ENCODE measurements at places on chromosomes 12 and 14.
A peak's percentile ranks its signal among the peaks of the same experiment; 100 is the strongest.

DNA sequence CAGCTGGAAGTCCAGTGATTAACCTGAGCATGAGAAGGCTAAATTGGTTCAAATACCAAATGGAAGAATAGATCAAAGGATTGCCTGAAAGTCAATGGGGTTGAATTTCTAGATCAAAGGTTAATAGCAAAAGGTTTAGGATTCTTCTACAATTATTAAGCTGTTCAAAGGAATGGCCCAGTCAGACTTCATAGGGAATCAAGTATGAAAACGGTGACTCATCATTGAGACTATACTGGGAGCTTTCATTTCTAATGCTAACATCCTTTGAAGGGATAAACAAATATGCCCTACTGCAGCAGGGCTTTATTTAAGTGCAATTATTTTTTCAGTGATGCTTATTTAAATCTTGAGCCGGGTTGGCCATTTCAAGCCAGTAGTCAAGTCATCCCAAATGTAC lies 152.8 kb downstream of the RIMBP2 start:
- no peak for DNase-seq

GRCh38 chr14:27612121-27612520 lies 1014.3 kb upstream of the NOVA1 start:
- DNase-seq, result no peak

- peak; percentile 30 for DNase-seq
Measured at GRCh38 chr14:21102521-21103410, 1.9 kb downstream of the TMEM253 start.

DNA sequence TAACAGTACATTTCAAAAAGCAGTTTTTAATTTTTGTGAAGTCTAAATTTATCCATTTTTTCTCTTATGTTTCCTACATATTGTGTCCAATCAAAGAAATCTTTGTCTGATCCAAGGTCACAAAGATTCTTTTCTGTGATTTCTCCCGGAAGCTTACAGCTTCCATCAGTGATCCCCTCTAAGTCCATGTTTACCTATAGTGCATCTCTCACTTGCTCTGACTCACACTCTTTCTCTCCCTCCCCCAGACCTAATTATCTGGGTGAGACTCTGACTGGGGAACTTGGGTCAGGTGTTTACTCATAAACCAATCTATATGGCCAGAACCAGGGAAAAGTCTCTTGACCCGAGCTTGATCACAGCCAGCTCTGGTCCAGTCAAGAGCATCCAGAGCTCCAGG lies 224.4 kb downstream of the SPTSSA start:
- no peak for DNase-seq

- DNase-seq, result no peak
Measured at GRCh38 chr12:99767809-99768208, 120.3 kb downstream of the GARIN6 start.

- DNase-seq, result peak; percentile 36
Measured at GRCh38 chr14:77409131-77409533, 14.2 kb downstream of the NOXRED1 start.

DNA sequence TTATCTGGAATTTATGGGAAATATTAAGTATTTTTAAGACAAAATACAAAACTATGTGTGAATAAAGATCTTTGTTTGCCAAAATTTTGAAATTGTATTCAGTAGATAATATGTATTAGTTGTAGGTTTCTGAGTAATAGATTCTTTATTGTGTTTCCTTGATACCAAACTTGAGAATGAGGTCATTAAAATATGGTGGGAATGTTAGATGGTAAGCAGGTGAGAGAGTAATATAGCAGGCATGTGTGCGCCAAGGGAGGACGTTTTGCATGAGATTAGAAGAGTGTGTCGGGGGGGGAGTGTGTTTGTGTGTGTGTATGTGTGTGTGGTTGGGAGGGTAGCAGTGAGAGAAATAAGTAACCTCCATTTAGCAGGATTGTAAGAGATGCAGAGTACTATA lies 376.5 kb downstream of the NPAS3 start:
- DNase-seq, result no peak

DNA sequence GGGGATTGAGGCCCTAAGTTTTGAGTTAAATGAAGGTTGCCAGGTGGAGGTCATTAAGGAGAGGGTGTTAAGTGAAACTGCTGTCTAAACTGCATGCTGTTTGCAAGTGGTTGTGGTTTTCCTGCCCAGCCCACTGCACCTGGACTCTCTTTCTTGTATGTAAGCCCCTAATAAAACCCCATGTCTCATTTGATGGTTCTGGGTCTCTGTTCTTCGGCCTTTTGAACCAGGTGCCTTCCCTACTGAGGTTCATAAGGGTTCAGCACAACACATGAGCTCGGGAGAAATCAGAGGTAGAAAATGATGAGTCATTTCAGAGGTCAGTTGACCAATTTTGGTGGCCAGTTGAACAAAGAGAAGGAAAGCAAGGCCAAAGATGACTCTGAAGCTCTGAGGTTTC lies 382.5 kb downstream of the RPS29 start:
- no peak for DNase-seq

DNA sequence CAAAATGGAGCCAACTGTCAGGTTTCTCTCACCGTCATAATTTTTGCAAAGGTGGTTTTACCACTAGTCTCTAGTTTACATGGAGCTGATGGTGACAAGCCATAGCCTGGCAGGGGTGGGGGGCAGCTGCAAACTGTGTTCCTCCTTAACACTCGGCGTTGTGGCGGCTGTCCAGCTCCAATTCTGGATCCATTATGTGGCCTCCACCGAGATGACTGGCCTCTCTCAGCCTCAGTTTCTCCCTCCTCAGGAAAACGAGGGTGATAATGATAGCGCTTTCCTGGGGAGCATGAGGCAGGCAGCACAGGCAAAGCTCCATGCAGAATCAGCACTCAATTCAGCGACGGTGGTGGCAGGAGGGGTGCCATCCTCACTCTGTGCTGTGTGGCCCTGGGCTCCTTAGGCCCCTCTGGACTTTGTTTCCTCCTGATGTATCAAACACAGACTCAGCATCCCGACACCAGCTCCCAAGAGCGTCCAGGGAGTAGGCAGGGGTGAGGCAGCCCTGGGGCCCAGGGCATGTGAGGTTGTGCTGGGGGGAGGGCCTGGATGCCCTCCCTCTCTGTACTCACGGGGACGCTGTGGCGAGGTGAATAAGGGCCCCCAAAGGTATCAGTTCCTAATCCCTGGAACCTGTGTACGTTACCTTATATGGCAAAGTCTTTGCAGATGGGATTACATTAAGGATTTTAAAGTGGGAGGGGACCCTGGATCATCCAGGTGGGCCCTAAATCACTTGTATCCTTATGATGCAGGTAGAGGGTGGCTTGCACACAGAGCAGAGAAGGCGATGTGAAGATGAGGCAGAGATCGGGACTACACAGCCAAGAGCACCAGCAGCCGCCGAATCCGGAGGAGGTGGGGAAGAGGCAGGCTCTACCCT lies 46.8 kb upstream of the EIF5 start:
- no peak for DNase-seq

DNA sequence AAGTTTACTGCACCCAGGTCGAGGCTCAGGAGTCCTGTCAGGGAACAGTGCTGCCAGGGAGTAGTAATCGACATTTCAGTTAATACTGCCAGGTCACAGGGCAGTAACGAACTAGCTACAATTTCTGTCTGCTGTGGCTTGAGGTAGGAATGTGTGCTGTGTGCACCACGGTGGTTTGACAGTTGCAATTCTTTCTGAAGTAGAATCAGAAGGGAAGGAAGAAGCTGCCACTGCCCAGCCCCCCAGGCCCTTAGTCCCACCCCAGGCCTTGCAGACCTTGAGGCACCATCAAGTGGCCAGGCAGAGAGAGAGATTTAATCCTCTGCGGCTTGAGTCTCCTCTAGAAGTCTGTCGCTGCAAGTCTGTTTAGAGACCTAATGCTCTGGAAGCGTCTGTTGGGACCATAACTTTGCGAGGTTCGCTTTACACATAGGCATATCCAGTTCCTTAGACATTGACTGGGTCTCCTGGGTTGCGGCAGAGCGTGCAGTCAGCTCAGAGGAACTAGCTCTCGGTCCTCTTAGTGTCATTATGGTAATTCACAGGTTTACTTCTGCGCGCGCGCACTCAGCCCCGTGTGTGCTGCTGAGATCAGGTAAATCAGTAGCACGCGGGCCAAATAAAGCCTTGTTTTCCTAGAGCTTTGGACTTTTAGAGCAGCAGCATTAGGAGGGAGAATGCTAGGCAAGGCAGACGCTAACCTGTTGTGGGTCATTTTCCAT lies 9.8 kb downstream of the NKX2-1 start:
- no peak for DNase-seq

DNA sequence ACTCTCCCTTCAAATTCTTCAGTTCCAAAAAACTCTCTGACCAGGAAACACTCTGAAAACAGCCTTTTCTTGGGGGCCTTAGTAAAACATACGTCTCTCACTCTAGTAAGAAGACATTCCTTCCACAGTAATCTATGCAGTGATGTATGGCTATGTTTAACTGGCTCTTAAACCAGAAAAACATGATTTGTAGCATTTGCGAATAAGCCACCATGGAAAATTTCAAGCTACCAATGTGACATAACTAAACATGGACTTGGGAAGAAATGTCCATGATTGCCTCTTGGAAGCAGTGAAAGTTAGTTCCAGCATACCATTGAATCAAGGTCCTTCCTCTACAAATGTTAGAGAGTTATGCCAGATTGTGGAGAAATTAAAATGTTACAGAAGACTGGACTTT lies 121.5 kb upstream of the ATF7IP start:
- no peak for DNase-seq

DNA sequence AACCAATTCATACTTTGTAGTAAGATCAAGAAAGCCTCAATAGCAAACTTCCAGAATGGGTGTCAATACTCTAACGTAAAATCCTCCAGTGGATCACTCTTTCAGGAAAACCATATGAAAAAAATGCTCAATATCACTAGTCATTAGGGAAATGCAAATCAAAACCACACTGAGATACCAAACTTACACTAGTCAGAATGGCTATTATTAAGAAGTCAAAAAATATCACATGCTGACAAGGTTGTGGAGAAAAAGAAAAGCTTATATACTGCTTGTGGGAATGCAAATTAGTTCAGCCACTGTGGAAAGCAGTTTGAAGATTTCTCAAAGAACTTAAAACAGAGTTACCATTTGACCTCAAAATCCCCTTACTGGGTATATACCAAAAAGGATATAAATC lies 49.5 kb upstream of the ATXN7L3B start:
- no peak for DNase-seq

- DNase-seq, result no peak
Measured at GRCh38 chr12:118925407-118925806, 55.9 kb upstream of the SRRM4 start.

DNA sequence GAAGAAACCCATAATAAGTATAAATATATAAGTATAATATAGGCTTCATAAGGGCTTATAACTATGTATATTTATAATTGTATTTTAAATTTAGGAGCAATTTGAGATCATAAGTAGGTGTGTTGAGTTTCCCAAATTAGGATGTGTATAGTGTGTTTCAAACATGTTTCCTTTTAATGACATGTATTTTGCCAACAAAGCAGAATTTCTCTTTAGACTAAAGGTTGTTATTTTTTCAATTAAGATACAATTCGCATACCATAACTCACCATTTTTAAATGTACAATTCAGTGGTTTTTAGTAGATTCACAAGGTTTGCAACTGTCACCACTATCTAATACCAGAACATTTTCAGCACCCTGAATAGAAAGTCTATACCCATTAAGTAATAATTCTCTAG lies 7.7 kb upstream of the ARL1 start:
- no peak for DNase-seq

- peak; percentile 22 for DNase-seq
Measured at GRCh38 chr12:43957732-43958372, 122.0 kb downstream of the TMEM117 start.

DNA sequence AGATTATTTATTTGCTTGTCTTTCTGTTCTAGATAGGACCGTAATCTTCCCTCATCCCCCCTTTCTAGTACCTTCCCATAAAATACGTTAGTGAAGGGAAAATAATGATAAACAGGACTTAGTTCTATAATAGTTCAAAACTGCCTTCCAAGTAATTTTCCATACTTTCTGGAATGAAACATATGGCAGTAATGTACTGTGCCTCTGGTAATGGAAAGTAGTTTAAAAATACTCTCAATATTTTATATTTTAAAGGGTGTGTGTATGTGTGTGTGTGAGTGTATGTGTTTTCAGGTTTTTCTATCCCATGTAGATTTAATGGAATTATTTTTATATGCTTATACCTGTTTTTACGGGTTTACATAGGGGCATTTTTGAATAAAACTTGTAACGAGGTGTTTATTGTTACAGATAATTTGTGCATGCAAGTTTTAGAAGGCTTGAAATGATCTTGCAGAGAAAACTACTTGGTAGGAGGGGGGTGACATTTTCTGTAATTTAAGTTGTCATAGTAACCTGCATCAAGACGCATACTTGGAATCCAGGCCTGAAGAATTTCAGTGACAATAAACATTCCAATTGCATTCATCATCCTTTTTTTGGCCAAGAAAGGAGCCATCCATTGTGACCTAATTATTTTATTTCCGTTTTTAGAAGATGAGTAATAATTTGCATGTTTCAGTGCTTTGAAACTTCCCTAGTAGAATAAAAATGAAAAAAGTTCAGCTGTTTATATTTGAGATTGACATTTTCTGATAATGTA lies 38.9 kb downstream of the RASSF8 start:
- DNase-seq, result no peak

GRCh38 chr14:57870686-57871457 lies 5.0 kb upstream of the SLC35F4 start:
- no peak for DNase-seq

GRCh38 chr12:46299851-46300250 lies 31.0 kb upstream of the SLC38A1 start:
- DNase-seq, result no peak

DNA sequence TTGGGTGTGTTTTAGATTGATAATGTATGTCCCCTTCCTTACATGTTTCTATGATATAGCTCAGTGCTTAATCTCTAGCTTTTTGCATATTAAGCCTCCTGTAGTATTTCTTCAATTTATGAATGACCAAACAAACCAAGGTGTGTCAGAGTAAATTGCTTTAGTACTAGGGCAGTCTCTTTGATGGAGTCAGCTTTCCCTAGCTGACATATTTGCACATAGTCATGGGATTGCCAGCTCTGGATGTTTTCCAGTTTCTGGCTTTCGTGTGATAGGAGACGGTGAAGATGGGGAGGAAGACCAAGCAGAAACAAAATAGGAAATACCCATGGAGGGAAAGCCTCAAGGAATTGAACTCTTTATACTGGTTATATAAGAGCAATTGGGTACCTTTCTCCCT lies 148.9 kb downstream of the PLEKHA5 start:
- DNase-seq, result no peak

DNA sequence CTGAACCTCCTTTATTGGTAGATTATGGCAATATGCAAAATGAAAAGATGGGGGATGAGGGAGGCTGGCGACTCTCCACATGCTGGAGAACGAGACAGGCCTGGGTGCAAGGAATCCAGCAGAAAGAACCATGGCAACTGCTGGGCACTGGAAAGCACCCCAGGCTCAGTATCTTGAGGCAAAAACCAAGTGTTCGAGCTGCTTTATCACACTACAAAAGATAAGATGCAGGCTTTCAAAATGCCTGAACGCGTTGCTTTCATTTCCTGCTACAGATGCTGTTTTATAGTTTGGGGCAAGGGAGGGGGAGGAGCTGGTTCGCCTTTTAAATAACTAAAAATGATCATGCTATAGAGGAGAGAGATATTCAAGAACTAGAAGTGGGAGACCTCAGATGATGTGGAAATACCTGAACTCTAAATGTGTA lies 38.9 kb downstream of the NIN start:
- no peak for DNase-seq

GRCh38 chr12:3247077-3247476 lies 169.9 kb downstream of the TSPAN9 start:
- peak; percentile 69 for DNase-seq

- DNase-seq, result no peak
Measured at GRCh38 chr12:109710747-109711595, 2.7 kb upstream of the FAM222A start.

- DNase-seq, result no peak
Measured at GRCh38 chr14:36097356-36097755, 79.2 kb downstream of the PTCSC3 start.

GRCh38 chr12:66417217-66417616 lies 114.9 kb downstream of the HELB start:
- DNase-seq, result no peak

Measured in WERI-Rb-1 (cell line).